ENCODE measurements at places on chromosomes 3 and 15. TPM values are rescaled to one million over a fixed set of nuclear protein-coding genes. Genes with fewer than 3 reads are reported as not detected.

Gene PGBD4
- 1.5 TPM for total RNA-seq

Gene AMT
- 0.29 TPM for total RNA-seq

Gene SNRK
- total RNA-seq: 5.4 TPM

Gene CHDH
- 2.6 TPM for total RNA-seq

Gene SPATA12
- total RNA-seq: 0.52 TPM

Gene EFCC1
- not detected for total RNA-seq

Gene CAV3
- total RNA-seq: not detected

Gene SST
- not detected for total RNA-seq

Gene OIP5
- total RNA-seq: 14.3 TPM

Gene CYB561D2
- 23.0 TPM for total RNA-seq

Gene CCDC9B
- 18.3 TPM for total RNA-seq

Gene WDR93
- 0.20 TPM for total RNA-seq

Gene CYP1A2
- not detected for total RNA-seq

Gene COL6A5
- total RNA-seq: not detected

Gene KCNAB1
- total RNA-seq: not detected

Gene SAMMSON
- not detected for total RNA-seq

Gene CD200
- not detected for total RNA-seq

Gene KLHL18
- 19.8 TPM for total RNA-seq

Gene GP9
- not detected for total RNA-seq

Gene CMTM8
- total RNA-seq: 9.9 TPM

Gene NCEH1
- total RNA-seq: 34.3 TPM

Gene NFKBIZ
- total RNA-seq: 7.8 TPM

Gene CPLX3
- total RNA-seq: not detected

Gene TCAIM
- 8.2 TPM for total RNA-seq

Gene CNBP
- 333 TPM for total RNA-seq

Gene ZNF502
- 1.8 TPM for total RNA-seq

Gene COX5A
- 559 TPM for total RNA-seq

Gene TMEM43
- 86.2 TPM for total RNA-seq

Gene NECTIN3
- total RNA-seq: 22.5 TPM

Gene PLA2G4E
- total RNA-seq: not detected

Gene PIERCE2
- total RNA-seq: 4.1 TPM

Gene C3orf62
- total RNA-seq: 2.0 TPM

Gene ADGRG7
- total RNA-seq: not detected

Gene BCL2A1
- 17.4 TPM for total RNA-seq

Gene CIP2A
- total RNA-seq: 19.4 TPM

Gene THPO
- total RNA-seq: not detected

Gene ZNF710
- 17.7 TPM for total RNA-seq

Gene RBP2
- not detected for total RNA-seq

Gene RGMA
- 0.39 TPM for total RNA-seq

Gene PAK2
- 42.0 TPM for total RNA-seq

Gene SLC25A26
- total RNA-seq: 21.1 TPM

Gene GOLGA8A
- 6.4 TPM for total RNA-seq

Gene SERINC4
- total RNA-seq: 0.12 TPM

Gene TRIM42
- total RNA-seq: not detected

Gene KBTBD13
- 0.02 TPM for total RNA-seq

Gene SRGAP3
- total RNA-seq: 0.31 TPM

Gene SOX14
- total RNA-seq: not detected

Gene GRM2
- 0.11 TPM for total RNA-seq

Gene MUC13
- 7.8 TPM for total RNA-seq

Gene RLBP1
- total RNA-seq: not detected

Gene TYRO3
- 15.0 TPM for total RNA-seq

Measured in A549 treated with DMSO at 1 μM for 4 hours (cell line).